ENCODE measurements at places on chromosomes 12 and 14.

- no peak for DNase-seq
Observed at GRCh38 chr12:118356809-118357256, 15.9 kb downstream of the TAOK3 start.

- no peak for DNase-seq
Observed at GRCh38 chr12:51192284-51192671, 19.3 kb upstream of the TFCP2 start.

- DNase-seq, result no peak
Observed at GRCh38 chr12:51399891-51400290, 8.7 kb upstream of the GALNT6 start.

- no peak for DNase-seq
Observed at GRCh38 chr14:61203081-61203753, 77.9 kb downstream of the TMEM30B start.

DNA sequence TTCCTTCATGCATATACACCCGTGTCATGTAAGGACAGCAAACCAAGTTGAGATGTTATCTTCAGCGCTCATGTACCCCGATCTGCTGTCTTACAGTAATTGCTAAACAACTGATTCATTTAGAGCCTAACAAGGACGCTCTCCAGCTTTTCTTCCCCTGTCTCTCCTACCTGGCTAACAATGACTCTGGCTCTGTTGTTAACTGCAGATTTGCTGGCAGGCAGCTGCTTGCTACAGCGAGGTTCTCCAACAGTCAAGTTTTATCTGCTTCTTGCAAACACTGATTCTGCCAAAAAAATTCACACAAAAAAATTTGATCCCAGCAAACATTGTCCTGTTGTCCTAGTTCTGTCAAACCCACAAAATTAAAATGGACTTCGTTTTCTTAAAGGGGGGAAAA, 101.6 kb downstream of the OTX2 start:
- DNase-seq, result no peak

DNA sequence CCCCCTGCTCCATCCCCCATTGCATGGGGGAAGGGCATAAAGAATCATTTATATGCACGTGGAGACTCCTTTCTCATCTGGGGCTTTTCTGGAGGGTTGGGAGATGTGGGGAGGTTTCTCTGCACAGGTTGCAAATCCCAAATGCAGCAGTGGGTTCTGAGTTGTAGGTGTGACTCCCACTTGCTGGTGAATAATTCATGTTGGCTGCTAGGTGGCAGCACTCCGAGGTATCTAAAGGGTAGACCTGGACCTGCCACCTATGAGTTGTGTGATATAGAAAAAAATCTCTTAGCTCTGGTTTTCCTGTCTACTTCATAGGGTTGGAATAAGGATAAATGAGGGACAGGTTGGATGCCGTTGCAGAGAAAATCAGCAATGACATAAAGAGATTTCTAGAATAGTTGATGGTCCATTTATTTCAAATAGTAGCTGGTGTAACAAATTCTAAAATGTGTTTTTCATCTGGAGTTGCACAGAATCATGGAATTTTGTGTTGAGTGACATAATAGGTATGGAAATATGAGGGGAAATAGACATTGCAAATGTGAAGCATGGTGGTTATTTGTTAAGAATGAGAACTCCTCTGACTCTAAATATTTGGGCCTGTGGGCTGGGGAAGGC, 4.6 kb downstream of the MARCHF9 start:
- peak; percentile 36 for DNase-seq

- DNase-seq, result no peak
Observed at GRCh38 chr14:89493877-89494634, 77.0 kb upstream of the FOXN3 start.

DNA sequence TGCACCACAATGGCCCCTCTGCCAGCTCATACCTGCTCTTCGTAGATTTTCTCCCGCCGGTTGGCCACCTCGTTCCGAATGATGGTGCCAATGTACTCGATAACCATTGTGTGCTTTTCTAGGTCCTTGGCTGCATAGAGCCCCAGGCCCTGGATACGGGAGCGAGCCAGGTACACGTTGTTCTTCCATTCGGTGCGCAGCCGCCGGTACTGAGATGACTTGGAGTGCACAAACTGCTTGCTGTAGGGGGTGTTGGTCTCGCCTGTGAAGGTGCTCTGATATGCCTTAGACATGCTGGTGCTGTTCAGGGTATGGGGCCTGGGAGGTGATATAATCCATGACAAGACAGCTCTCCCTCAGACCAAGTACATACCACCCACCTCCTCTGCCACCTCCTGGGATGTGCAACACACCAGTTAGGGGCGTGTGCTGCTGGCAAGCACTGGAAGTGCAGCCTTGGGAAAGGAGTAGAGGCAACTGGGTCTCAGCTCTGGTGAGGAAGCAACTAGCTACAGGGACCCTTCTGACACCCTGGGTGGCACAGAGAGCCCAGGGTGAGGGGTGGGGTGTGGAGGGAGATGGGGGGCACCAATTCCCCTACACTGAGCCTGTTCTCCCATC, 4.1 kb upstream of the PRKAG1 start:
- DNase-seq, result no peak

- no peak for DNase-seq
Observed at GRCh38 chr12:74119811-74120362, 417.7 kb upstream of the ATXN7L3B start.
